ENCODE measurements at places on chromosomes 6 and 20. TPM values are rescaled to one million over a fixed set of nuclear protein-coding genes. Genes with fewer than 3 reads are reported as not detected.

GRCh38 chr6:125509477-125509876 lies 207.7 kb upstream of the HDDC2 start:
- DNase-seq = no peak

DNA sequence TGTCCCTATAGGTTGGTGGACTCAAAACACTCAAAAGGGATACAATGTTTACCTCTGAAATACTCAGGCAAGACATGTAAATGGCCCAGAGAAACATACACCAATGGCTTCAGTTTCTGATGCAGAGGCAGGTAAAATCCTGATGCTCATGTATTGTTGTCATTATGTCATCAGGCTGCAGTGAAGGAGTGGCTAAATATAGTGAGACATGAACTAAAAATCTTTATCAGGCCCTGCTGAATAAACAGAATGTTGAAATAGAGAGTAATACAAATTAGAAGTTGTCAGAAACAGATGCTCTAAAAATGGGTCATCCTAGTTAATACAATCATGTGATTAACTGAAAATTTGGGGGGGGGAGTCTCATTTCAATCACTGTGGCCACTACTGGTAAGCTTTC lies 20.4 kb downstream of the PTPRK start:
- no peak for DNase-seq

The GLP1R gene
- not detected for total RNA-seq

The CLVS2 gene
- total RNA-seq = not detected

GRCh38 chr6:83696674-83697073 lies 12.2 kb downstream of the SNAP91 start:
- no peak for DNase-seq
